ENCODE measurements at places on chromosomes 16 and 17. TPM values are rescaled to one million over a fixed set of nuclear protein-coding genes. Genes with fewer than 3 reads are reported as not detected.
A peak's percentile ranks its signal among the peaks of the same experiment; 100 is the strongest.

GRCh38 chr17:19414396-19415280, 3.6 kb downstream of the RNF112 start:
- H3K27me3 ChIP-seq: no peaks in the 10 kb centered on the region
- H3K36me3 ChIP-seq: no peaks in the 10 kb centered on the region
- no peak overlapping the region for H3K4me3 ChIP-seq
- H3K4me1 ChIP-seq: no peaks in the 10 kb centered on the region

- H3K4me3 ChIP-seq: no peak overlapping the region
- no peaks in the 10 kb centered on the region for H3K36me3 ChIP-seq
- no peaks in the 10 kb centered on the region for H3K27me3 ChIP-seq
- DNase-seq: no peak
Observed at GRCh38 chr17:51891936-51892335, 266.6 kb downstream of the CA10 start.

DNA sequence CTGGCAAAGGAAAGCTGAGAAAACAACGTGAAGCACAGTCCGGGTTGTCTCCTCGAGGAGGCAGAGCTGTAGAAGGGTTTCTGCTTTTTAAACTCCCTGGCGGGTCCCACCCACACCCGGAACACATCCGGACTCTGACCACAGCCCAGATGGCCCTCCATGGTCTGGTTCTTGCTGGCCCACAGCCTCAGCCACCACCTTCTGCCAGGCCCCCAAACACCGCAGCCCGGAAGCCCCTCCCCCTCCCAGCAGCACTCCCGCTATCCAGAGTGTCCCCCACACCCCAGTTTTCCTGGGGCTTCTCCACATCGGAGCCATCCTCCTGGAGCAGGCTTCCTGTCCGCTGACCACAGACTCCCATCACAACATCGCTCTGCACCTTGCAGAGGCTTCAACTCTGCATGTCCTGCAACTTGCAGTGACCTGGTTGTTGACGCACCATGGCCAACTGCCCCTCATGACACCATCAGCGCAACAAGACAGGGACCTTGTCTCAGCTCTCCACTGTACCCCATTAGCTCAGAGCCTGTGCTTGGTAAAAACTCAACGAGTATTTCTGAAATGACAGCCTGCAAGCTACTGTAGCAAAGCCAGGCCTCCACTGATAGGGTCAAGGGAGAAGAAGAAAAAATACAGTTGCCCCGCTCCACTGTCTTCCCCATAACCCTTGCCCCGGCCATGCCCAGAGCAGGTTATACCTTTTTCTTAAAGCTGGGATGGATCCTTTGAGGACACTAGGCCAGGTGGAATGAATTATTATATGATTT, 129.8 kb downstream of the C16orf78 start:
- H3K4me3 ChIP-seq: no peak overlapping the region
- DNase-seq: no peak
- H3K4me1 ChIP-seq: no peaks in the 10 kb centered on the region
- H3K27ac ChIP-seq: no peak overlapping the region
- no peaks in the 10 kb centered on the region for H3K36me3 ChIP-seq

GRCh38 chr17:54666559-54666958, 234.1 kb upstream of the TOM1L1 start:
- H3K4me1 ChIP-seq: no peaks in the 10 kb centered on the region
- no peaks in the 10 kb centered on the region for H3K36me3 ChIP-seq
- no peak for DNase-seq
- H3K27me3 ChIP-seq: no peaks in the 10 kb centered on the region

DNA sequence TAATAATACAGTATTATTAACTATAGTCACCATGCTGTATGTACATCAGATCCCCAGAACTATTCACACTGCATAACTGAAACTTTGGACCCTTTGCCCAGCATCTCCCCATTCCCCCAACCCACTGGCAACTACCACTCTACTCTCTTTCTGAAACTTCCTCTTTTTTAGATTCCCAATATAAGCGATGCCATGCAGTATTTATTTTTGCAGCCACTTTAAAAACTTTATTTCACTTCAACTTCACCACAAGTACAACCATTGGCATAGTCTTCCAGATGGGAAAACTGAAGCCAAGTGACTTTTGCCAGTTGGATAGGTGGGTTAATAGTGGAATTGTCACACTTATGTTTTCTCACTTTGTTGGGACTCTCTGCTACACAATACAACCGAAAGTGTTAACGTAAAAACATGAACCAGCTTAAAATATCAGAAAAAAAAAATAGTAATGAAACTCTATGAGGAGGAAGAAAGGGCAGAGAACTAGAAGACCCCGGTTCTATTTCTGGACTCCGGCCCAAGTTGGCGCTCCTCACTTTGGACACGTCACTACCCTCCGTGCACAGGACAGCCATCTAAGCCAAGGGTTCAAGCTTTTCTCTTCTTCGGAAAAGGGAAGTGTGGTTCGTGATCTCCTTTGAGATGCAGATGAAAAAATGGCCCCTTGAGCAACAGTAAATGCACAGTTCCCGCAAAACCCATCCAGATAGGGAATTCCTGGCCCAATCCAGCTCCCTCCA, 743 bp downstream of the SHCBP1 start:
- H3K4me1 ChIP-seq: no peaks in the 10 kb centered on the region
- DNase-seq: no peak
- peak overlapping the region; percentile 6 for H3K4me3 ChIP-seq
- no peaks in the 10 kb centered on the region for H3K36me3 ChIP-seq

- no peaks in the 10 kb centered on the region for H3K36me3 ChIP-seq
- DNase-seq: no peak
- peaks cover 36% of the 10 kb centered on the region for H3K4me1 ChIP-seq
- no peak overlapping the region for H3K4me3 ChIP-seq
- no peak overlapping the region for H3K27ac ChIP-seq
Observed at GRCh38 chr17:69712801-69713311, 298.4 kb downstream of the MAP2K6 start.

- H3K27me3 ChIP-seq: no peaks in the 10 kb centered on the region
- peaks cover 81% of the 10 kb centered on the region for H3K4me1 ChIP-seq
- DNase-seq: peak; percentile 88
- no peaks in the 10 kb centered on the region for H3K36me3 ChIP-seq
- peak overlapping the region; percentile 89 for H3K27ac ChIP-seq
Observed at GRCh38 chr16:73015612-73016487, 32.1 kb downstream of the ZFHX3 start.

GRCh38 chr16:79628988-79629387, 28.5 kb upstream of the MAF start:
- H3K4me3 ChIP-seq: no peak overlapping the region
- H3K27ac ChIP-seq: no peak overlapping the region
- no peaks in the 10 kb centered on the region for H3K36me3 ChIP-seq
- no peaks in the 10 kb centered on the region for H3K27me3 ChIP-seq
- H3K4me1 ChIP-seq: no peaks in the 10 kb centered on the region
- DNase-seq: no peak

GRCh38 chr17:47757386-47757785, 24.4 kb downstream of the TBX21 start:
- no peaks in the 10 kb centered on the region for H3K27me3 ChIP-seq
- H3K27ac ChIP-seq: no peak overlapping the region
- no peak overlapping the region for H3K4me3 ChIP-seq
- no peaks in the 10 kb centered on the region for H3K4me1 ChIP-seq
- H3K36me3 ChIP-seq: no peaks in the 10 kb centered on the region

The ZNF205 gene
- total RNA-seq: 19.9 TPM

The SCIMP gene
- not detected for total RNA-seq

DNA sequence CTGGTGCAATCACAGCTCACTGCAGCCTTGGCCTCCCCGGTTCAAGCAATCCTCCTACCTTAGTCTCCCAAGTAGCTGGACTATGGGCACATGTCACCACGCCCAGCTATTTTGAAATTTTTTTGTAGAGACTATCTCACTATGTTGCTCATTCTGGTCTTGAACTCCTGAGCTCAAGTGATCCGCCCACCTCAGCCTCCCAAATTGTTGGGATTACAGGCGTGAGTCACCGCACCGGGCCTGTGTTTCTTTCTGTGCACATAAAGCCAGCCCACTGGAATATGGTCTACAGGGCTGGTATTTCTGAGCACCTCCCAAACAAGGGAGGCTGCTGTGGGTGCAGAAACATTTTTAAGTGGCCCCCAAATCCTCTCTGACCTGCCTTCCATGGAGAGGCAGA, 8.4 kb downstream of the TMEM95 start:
- no peaks in the 10 kb centered on the region for H3K36me3 ChIP-seq
- H3K27ac ChIP-seq: no peak overlapping the region
- no peak for DNase-seq
- no peak overlapping the region for H3K4me3 ChIP-seq

- H3K27me3 ChIP-seq: no peaks in the 10 kb centered on the region
- no peak overlapping the region for H3K27ac ChIP-seq
- H3K36me3 ChIP-seq: no peaks in the 10 kb centered on the region
- no peak overlapping the region for H3K4me3 ChIP-seq
Observed at GRCh38 chr16:79986352-79986751, 385.8 kb upstream of the MAF start.

The SCGB1C2 gene
- not detected for total RNA-seq

DNA sequence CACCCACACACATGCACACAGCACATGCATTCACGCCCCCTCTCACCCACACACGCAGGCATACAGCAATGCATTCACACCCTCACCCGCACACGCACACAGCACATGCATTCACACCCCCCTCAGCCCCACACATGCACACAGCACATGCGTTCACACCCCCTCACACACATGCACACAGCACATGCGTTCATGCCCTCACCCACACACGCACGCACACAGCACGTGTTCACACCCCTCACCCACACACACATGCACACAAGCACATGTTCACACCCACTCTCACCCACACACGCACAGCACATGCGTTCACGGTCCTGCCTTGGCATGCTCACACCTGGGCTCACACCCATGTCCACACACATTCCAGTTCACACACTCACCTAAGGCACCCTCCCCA, 64.2 kb downstream of the ENGASE start:
- H3K27me3 ChIP-seq: no peaks in the 10 kb centered on the region
- H3K36me3 ChIP-seq: no peaks in the 10 kb centered on the region
- DNase-seq: no peak
- no peak overlapping the region for H3K27ac ChIP-seq

DNA sequence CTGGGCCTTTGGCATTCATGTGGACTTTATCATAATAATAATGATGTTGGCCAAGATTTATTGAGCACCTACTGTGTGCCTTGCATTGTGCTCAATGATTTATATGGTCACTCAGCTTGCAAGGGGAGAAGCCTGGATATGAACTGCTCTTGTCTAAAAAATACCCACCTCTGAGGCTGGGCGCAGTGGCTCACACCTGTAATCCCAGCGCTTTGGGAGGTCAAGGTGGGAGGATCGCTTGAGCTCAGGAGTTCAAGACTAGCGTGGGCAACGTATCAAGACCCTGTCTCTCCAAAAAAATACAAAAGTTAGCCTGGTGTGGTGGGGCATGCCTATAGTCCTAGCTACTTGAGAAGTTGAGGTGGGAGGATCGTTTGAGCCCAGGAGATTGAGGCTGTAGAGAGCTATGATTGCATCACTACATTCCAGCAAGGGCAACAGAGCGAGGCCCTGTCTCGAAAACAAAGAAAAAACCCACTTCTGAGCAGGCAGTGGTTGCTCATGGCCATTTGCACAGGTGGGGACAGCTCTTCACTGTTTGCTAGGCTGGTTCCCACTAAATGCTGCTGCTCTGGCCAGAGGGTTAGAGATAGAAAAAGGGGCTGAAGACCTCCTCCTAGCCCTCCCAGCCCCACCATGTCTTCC, 4.3 kb upstream of the ADGRG1 start:
- no peak overlapping the region for H3K4me3 ChIP-seq
- H3K27me3 ChIP-seq: no peaks in the 10 kb centered on the region
- H3K36me3 ChIP-seq: no peaks in the 10 kb centered on the region
- H3K27ac ChIP-seq: peak overlapping the region; percentile 98
- peak; percentile 80 for DNase-seq
- peaks cover 89% of the 10 kb centered on the region for H3K4me1 ChIP-seq

The CHAD gene
- not detected for total RNA-seq

DNA sequence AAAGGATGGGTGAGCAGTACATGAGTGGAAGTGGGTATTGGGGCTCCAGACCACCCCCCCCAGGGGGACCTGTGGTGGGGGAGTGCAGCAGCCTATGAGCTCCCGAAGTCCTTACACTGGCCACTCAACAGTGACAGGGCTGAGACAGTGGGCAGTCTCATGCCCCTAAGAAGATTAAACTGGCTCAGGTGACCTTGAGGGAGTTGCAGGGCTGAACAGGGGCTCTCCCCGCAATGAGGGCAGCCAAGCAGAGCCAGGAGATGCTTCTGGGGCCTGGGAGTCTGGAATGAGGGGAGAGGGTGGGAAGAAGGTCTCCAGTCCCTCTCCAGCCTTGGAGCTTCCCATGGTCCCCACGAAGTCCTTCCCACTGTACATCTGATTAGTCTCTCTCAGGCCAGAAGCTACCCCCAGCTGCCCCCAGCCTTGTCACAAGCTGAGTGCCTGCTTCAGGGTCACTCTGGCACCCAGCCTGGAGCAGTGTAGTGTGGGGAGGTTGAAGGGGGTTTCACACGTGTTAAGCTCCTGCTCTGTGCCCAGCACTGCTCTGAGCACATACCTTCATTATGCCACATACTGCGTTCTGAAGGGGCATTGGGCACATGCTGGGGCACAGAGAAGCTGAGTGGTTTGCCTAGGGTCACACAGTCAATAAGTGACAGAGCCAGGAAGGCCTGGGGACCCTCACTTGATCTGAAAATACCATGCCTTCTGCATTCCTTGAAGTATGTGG, 1.0 kb upstream of the CDH16 start:
- no peaks in the 10 kb centered on the region for H3K36me3 ChIP-seq
- peak; percentile 85 for DNase-seq
- H3K4me3 ChIP-seq: no peak overlapping the region
- peak overlapping the region; percentile 97 for H3K27ac ChIP-seq
- H3K27me3 ChIP-seq: no peaks in the 10 kb centered on the region

GRCh38 chr17:8466456-8466855, 30.8 kb downstream of the NDEL1 start:
- no peak overlapping the region for H3K27ac ChIP-seq
- no peaks in the 10 kb centered on the region for H3K27me3 ChIP-seq
- H3K4me1 ChIP-seq: no peaks in the 10 kb centered on the region
- no peak overlapping the region for H3K4me3 ChIP-seq
- peaks cover 36% of the 10 kb centered on the region for H3K36me3 ChIP-seq

- H3K4me1 ChIP-seq: no peaks in the 10 kb centered on the region
- no peak within 1 kb of the TSS for H3K27ac ChIP-seq
- no peaks in the 10 kb centered on the region for H3K36me3 ChIP-seq
- no peaks in the 10 kb centered on the region for H3K27me3 ChIP-seq
- DNase-seq: no peak
Observed at GRCh38 chr17:10518271-10519037, at the start of gene MYH1. Gene MYH1, minus strand, starts transcription at chr17:10518542. Its CDS starts 1,900 bp downstream, at chr17:10516642.

GRCh38 chr16:30571445-30572322, at the start of gene ZNF688:
Gene ZNF688, minus strand, starts transcription at chr16:30571714. Its CDS starts 85 bp downstream, at chr16:30571629.
- peak; percentile 99 for DNase-seq
- peak within 1 kb of the TSS; percentile 95 for H3K27ac ChIP-seq
- no peaks in the 10 kb centered on the region for H3K36me3 ChIP-seq
- H3K4me1 ChIP-seq: peaks cover 15% of the 10 kb centered on the region
- peak within 1 kb of the TSS; percentile 93 for H3K4me3 ChIP-seq

The BHLHA9 gene
- not detected for total RNA-seq

GRCh38 chr17:21388066-21388465, 11.9 kb downstream of the KCNJ12 start:
- no peak overlapping the region for H3K4me3 ChIP-seq
- H3K36me3 ChIP-seq: no peaks in the 10 kb centered on the region
- H3K4me1 ChIP-seq: no peaks in the 10 kb centered on the region
- H3K27me3 ChIP-seq: no peaks in the 10 kb centered on the region
